ENCODE measurements at places on chromosomes 5 and 9.
A peak's percentile ranks its signal among the peaks of the same experiment; 100 is the strongest.

DNA sequence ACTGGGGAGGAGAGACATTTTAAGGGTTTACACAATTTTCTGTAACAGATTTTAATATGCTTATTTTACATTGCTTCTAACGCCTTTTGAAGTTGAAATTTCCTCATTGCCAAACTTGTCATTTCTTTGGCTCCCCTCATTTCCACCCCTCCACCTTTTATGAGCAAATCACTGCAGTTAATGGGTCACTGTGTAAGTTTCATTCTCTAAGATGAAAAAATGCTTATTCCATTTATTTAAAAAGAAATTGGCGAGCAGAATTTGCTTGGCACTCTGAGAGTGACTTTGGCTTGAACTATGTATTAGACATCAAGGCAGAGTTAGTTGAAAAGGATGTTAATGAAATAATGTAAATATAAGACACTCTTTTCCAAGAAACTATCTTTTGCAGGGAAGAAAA, 66.6 kb downstream of the ITGA1 start:
- no peak for DNase-seq

GRCh38 chr5:74282490-74282889, 358.0 kb downstream of the ENC1 start:
- no peak for DNase-seq

GRCh38 chr5:72141440-72142355, 34.4 kb downstream of the MAP1B start:
- no peak for DNase-seq

DNA sequence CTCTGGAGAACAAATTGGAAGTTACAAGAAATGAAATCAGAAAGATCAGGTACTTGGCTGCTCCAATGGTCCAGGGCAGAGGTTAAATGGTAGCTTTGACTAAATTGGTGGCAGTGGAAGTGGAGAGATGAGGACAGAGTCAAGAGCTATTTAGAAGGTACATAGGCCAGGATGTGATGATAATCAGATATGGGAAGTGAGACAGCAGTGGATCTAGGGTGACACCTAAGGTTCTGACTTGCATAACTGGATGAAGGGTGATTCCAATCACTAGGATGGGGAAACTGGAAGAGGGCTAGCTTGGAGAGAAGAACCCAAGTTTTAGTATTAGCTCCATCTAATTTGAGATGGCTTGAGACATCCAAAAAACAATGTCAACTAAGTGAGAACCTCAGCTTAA, 24.0 kb upstream of the NDUFB6 start:
- DNase-seq: no peak

DNA sequence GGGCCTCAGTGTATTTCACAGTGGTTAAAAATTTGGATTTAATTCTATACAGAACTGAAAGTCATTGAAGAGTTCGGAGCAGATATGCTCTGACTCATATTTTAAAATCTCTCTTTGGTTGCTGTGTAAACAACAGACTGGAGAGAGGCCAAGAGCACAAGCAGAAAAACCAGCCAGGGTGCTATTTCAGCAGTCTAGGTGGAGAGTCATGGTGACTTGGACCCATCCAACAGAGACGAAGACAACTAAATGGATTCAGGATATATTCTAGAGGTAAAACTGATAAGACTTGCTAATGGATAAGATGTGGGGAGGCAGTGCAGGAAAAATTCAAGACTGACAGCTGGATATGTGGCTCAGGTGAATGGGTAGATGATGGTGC, 168.9 kb downstream of the MAPKAP1 start:
- peak; percentile 79 for DNase-seq

DNA sequence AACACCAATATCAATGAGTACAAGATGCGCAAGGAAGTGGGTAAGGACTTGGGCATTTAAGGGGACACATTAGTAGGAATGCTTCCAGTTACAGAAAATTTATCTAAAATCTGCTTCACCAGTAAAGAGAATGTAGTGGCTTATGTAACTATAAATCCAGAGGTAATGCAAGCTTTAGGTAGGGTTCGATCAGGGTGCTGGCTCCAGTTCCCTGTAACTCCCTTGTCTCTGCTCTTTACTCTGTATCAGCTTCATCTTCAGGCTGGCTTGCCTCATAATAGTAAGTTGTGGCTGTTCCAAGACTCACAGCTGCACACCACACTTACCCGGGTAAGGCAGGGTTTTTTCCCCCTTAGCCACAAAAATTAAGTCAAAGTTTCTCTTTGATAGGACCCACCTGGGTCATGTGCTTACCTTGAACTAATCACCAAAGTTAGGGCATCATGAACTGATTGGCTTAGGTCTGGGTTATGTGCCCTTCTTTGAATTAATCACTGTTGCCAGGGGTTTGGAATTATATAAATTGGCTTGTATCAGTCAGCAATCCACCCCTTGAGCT, 35.5 kb downstream of the ARHGEF37 start:
- DNase-seq: no peak

DNA sequence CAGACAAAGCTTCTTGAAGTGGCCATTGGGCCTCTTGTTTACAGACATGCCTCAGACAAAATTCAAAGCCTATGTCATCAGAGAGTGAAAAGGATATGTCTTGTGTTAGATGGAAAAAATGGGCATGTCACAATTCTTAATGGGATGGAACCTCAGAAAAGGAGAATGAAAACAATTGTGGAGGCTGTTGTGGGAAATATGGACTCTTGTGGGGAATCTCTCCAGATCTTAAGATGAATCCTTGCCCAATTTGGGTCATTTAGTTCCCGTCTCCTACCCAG, 19.5 kb downstream of the SLC22A5 start:
- DNase-seq: no peak

GRCh38 chr9:127173063-127173462, 50.6 kb upstream of the ANGPTL2 start:
- no peak for DNase-seq

DNA sequence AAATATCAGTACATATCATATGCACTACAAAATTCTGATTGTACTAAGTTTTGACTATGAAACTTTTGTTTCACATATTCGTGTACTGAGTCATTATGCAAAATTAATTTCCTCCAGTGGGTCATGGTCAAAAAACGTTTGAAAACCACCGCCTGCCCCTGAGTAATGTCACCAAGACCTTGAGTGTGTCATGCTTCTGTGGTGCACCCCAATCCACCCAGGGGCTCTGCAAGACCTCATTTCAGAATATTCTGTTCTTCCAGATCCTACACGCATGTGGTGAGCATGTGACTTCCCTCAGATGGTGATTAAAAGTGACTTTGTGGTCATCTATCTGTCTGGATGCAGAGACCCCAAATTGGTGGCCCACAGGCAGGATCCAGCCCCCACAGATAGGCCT, 31.0 kb downstream of the ABLIM3 start:
- no peak for DNase-seq

- DNase-seq: no peak
Measured at GRCh38 chr9:85536076-85536475, 205.7 kb downstream of the AGTPBP1 start.

GRCh38 chr5:13632676-13633075, 311.8 kb downstream of the DNAH5 start:
- peak; percentile 86 for DNase-seq

DNA sequence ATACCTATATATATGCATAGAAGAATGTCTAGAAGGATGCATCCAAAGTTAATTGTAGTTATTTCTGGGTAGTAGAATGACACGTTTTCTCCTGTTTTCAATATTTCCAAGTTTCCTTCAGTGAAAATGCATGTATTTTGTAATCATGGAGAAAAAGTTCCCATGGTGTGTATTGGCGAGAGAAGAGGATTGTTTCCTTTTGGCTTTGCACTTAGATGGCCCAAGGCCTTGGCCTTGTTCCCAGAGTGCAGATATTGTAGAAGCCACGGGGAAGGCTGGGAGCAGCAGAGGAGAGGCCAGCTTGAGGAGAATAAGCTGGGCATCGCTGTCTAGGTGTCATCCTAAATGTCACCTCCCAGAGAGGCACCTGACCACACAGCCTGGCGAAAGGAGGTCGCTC, 44.0 kb downstream of the IRF1 start:
- no peak for DNase-seq

GRCh38 chr9:89342948-89343347, 24.6 kb downstream of the SECISBP2 start:
- DNase-seq: no peak

- DNase-seq: no peak
Measured at GRCh38 chr5:76325876-76326491, 77.1 kb upstream of the IQGAP2 start.

GRCh38 chr5:67732471-67732870, 483.1 kb upstream of the PIK3R1 start:
- DNase-seq: no peak

GRCh38 chr5:133032852-133033742, 6.7 kb upstream of the ZCCHC10 start:
- DNase-seq: no peak

GRCh38 chr5:133531594-133531993, 80.7 kb downstream of the FSTL4 start:
- DNase-seq: no peak

DNA sequence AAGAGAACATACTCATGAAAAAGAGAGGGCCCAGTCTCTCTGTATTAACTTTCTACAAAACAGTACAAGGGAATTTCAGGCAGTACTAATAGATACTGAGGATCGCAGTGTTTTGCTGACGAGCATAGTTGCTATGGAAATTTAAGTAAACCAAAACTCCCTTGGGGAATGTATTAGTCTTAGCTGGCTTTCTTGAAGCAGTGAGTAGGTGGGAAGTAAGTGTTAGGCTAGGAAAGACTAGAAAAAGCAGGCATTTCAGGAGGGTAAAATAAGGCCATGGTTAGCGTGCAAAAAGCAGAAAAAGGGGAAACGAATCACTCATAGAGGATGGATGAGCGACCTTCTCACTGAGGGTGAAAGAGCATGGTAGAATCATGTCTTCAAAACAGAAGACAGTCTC, 84.3 kb upstream of the ACTBL2 start:
- DNase-seq: no peak

GRCh38 chr5:177329883-177330282, 18.2 kb upstream of the MXD3 start:
- no peak for DNase-seq

DNA sequence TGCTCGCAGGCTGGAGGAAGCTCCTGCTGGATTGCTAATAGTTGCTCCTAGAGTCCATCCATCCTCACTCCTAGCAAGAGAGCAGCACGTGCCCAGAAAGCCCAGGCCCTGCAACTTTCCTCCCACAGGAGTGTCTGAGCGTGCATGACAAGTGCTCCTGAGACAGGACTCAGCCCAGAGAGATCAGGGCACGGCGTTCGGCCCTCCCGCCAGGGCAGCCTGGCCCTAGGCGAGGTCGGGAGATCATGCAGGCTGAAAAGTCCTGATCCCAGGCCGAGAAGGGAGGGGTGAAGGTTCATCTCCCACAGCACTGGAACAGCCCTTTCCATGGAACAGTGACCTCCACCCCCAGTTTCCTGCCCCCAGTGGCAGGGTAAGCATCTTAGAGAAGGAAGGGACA, 94.8 kb downstream of the ROR2 start:
- DNase-seq: no peak

GRCh38 chr9:114696814-114697544, 15.0 kb upstream of the TEX48 start:
- DNase-seq: no peak

DNA sequence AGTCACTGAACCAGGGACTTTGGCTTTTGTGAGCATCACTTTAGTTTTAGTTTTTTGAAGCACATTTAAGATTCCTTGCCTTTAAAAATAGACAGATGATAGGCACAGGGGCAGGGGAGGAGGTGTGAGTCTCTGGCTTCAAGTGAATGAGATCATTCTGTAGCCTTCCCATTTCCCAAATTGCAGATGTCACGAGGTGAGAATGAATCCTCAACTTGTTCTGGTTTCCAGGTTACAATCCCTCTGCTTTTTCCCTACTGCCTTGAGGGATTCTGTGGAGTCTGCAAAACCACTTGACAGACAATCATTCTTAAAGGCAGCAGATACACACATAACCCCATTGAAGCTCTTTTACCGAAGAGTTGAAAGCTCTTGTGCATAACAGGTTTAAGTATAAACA, 332.4 kb downstream of the DMAC1 start:
- DNase-seq: peak; percentile 60

DNA sequence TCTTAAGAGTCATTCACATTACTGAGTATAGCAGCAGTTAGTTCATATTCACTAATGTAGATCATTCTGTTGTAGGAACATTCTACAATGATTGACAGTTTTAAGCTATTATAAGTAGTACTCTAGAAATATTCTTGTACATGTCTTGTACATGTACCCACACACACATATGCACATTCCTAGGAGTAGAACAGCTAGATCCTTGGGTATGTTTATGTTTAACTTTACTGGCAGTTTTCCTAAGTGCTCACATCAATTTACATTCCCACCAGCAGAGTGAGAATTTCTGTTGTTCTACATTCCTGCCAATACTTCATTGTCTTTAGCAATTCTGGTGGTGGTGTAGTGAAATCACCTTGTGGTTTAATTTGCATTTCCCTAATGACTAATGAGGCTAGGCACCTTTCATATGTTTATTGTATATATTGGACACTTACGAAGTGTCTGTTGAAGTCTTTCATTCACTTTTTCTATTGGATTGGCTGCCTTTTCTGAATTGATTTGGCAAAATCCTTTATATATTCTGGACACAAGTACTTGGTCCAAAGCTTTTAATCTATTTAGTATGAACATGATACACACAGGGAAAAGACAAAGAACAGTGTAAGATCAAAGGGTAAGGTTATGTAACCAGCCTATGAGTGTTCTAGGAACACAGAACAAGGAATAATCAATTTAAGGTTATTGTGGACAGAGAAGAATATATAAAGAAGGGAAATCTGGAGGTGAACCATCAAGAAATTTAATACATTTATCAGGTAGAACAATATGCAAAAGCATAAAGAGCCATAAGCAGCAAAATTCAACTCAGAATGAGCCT, 95.6 kb downstream of the MLLT3 start:
- no peak for DNase-seq

DNA sequence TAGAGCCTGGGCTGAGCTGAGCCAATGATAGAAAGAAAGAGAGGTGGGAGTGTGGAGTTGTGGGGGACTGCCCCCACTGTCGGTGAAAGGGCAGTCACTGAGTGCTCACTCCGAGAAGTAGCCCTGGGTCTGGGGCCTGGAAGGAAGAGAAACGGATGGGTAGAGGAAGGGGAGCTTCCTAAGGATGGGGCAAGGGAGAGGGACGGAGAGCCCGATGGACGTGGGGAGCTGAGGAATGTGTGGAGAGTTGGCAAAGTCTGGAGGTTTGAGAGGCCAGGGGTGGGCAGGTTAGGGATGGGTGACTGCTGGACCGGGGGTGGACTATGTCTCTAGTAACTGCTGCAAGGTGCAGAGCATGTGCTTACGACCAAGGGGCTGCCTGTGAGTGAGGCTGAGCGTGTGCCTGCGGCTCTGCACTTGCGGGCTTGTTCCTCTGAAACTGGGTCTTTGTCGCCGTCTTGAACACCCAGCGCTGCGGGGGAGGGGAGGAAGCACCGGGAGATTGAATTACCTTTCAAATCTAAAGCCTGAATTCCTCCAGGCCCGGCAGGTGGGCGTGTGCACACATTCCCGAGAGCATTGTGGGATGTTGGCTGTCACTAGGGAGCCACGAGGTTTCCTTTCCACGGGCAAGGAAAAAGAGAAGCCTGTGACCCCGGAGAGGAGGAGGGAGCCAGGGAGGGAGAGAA, 76.4 kb upstream of the ARAP3 start:
- peak; percentile 67 for DNase-seq

- no peak for DNase-seq
Measured at GRCh38 chr9:89482901-89483361, 15.0 kb downstream of the SEMA4D start.

- DNase-seq: peak; percentile 97
Measured at GRCh38 chr5:134509308-134510040, 16.0 kb upstream of the JADE2 start.

Measured in islet precursor cell (in vitro differentiated cells).